ENCODE measurements at places on chromosomes 2 and 18. TPM values are rescaled to one million over a fixed set of nuclear protein-coding genes. Genes with fewer than 3 reads are reported as not detected.

Gene RPRD1A
- total RNA-seq = 46.8 TPM

GRCh38 chr2:237581751-237582746 lies 8.5 kb downstream of the RAB17 start:
- DNase-seq = no peak

- no peak for DNase-seq
These were observed 35.9 kb downstream of the PTGR3 start for GRCh38 chr18:75173125-75173432.

DNA sequence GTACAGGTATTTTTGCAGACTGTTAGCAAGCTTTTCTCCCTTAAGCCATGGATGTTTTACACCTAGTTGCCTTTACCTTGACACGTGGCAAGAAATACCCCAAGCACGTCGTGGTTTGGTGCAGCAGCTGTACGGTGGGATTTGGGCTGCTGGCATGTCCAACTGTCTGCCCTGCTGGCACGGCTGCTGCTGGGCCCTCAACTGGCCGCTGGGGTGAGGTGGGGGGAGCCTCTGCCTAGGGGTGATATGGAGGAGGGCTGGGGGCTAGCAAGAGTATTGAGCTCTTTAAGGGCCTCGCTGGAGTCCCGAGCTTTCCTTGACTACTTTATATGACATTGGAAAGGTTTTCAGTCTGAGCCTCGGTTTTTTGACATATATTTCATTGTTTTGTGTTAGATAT lies 41.6 kb downstream of the LPIN1 start:
- DNase-seq = peak; percentile 18

- no peak for DNase-seq
These were observed 132.7 kb upstream of the XPO1 start for GRCh38 chr2:61670591-61671501.
